ENCODE measurements at places on chromosomes 13 and 19.

- no peak for DNase-seq
Measured at GRCh38 chr13:20391597-20392452, 133.8 kb downstream of the CRYL1 start.

GRCh38 chr13:104837756-104838155, 1697.7 kb downstream of the EFNB2 start:
- no peak for DNase-seq

GRCh38 chr19:56367829-56368711, 25.3 kb downstream of the ZNF582 start:
- peak; percentile 90 for DNase-seq

DNA sequence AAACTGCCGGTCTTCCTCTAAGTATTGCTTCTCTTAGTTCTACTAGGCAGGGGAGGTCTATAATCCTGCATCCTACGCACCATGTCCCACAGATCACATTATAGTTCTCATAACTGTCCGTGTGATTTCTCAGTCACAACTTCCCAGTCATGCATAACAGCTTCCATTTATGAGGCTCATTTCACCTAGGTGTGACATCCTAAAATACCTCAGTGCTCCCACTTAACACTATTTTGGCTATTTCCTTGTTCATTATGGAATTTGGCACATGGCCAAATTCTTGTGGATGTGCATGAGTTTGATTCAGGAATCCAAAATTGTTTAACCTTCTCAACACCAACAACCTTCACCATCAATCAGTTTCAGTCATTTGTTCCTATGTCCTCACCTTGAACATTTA, 989.9 kb downstream of the OLFM4 start:
- DNase-seq, result no peak

DNA sequence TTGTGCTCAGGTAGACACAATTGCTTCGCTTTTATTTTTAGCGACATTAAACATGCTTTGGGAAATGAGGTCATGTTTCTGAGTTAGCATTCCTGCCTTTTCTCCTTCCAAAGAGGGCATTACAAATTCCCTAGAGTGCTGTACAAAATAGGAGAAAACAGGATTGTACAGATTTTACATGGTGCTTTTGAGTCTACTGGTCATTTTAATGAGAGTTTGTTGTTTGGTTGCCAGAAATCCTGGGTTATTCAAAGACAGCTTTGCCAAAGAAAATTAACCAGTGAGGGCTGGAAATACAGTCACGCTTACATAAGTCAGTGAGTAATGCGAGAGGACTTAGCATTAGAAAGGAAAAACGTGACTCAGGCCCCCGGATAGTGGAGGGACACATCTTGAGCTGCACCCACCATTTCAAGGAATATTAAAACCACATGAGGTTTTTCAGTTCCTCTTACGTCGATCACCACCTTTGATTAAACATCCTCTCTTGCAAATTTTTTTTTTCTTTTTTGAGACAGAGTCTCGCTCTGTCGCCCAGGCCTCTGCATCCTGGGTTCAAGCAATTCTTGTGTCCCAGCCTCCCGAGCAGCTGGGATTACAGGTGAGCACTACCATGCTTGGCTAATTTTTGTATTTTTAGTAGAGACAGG, 55.4 kb downstream of the SACS start:
- DNase-seq, result peak; percentile 30

DNA sequence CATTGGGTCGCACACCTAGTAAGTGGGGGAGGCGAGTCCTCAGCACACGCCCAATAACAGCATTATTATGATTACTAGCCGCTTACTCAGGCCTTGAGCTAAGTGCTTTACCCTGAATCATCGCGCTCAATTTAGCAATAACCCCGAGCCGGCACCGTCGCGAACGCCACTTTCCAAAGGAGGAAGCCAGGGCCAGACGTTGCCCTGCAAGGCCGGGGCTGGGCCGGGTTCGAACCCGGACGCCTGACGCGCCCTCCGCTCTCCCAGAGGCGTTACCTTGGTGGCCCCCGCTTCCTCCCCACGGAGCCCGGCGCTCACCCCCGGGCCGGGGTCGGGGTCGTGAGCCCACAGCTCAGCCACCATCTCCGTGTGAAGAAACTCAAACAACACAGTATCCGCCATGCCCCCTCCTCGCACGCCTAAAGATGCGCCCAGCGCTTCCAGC, at the start of gene TRAPPC6A:
TRAPPC6A (minus strand) TSS at position 421 of the 445 bp plus-strand sequence; CDS start at position 402, 19 bp downstream.
- DNase-seq, result no peak

GRCh38 chr19:42122691-42123607, 9.3 kb downstream of the POU2F2 start:
- no peak for DNase-seq

- peak; percentile 98 for DNase-seq
Measured at GRCh38 chr19:6110360-6110977, at the start of gene RFX2. Gene RFX2, minus strand, starts transcription at chr19:6110500. Its CDS starts 63,004 bp downstream, at chr19:6047496.

GRCh38 chr19:23561341-23561740, 125.7 kb downstream of the ZNF675 start:
- no peak for DNase-seq

DNA sequence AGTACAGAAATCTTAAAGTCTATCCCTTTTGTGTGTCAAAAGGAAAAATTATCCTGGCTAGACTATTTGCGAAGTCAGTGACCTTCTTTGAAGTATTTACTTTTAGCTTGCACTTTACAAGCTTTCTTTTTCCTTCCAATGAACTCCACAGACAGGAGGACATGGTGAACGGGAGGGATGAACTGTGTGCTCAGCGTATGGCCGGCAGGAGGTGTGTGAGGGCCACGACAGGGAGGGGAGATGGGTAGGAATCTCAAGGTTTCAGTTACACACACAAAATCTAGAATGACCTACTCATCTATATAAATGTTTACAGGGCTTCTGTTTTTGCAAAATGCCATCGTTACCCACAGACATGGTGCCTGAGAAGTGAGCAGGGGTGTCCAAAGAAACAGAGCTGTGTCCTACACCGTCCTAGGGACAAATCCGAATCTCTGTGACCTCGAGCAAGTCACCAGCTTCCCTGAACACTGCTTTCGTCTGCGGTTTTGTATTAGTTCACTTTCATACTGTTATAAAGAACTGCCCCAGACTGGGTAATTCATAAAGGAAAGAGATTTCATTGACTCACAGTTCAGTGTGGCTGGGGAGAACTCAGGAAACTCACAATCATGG, 537.2 kb downstream of the LIG4 start:
- DNase-seq, result no peak

DNA sequence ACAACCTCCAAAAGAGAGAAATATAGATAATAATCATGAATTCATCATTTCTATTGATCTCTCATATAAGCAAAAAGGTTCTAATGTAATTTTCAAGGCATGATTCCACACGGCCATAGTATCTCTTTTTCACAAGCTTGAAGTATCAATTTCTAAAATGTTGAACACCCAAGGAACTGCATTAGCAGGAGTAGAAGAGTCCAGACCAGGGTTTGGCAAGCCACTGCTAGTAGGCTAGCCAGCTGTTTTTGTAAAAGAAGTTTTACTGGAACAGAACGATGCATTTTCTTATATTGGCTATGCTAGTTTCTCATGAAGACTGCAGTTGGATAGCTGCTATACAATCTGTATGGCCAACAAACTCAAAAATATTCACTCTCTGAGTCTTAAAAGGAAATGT, 481.5 kb upstream of the MIR17HG start:
- peak; percentile 47 for DNase-seq

DNA sequence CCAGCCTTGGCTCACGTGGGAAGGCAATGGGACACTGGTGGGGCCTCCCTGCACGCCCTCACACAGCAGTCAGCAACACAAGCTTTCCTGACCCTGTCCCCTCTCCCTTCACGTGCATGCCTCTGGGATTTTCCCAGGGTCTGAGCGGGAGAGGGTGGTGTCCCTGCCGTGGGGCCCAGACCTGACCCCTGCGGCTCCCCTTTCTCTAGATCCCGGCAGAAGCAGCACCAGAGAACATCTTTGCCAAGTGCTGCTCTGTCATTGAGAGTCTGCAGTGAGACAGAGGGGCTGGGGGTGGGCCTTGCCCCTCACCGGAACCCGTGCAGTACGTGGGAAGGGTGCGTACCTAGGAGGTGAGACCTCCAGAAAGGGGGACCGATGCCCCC, 12.6 kb downstream of the KHSRP start:
- no peak for DNase-seq

GRCh38 chr13:28173793-28174192, 35.4 kb downstream of the PAN3 start:
- DNase-seq, result no peak

DNA sequence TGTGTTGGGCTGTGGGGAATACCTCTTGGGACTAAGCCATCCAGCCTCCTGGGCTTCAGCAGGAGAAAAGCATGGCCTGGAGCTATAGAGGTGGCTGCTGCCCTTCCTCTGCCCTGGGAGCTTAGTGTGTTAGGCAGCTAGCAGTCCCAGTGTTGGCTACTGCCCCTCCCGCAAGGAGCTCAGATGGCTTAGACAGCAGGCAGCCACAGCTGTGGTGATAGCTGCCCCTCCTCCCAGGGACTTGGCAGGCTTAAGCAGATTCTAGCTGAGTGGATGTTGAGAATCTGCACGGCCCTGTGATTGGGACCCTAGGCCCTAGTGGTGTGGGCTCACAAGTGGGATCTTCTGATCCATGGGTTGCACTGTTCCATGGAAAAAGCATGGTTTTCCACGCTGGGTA, 264.5 kb downstream of the TDRD3 start:
- DNase-seq, result no peak
